ENCODE measurements at places on chromosomes 1 and 21. TPM values are rescaled to one million over a fixed set of nuclear protein-coding genes. Genes with fewer than 3 reads are reported as not detected.

The OR2T6 gene
- total RNA-seq: not detected

The C21orf58 gene
- total RNA-seq: 5.4 TPM

The PEAR1 gene
- 13.6 TPM for total RNA-seq

The DNAJC28 gene
- 2.8 TPM for total RNA-seq

The USH2A gene
- total RNA-seq: 0.10 TPM

The S100A8 gene
- 87.6 TPM for total RNA-seq

The SLC37A1 gene
- 12.7 TPM for total RNA-seq

The KCNE2 gene
- total RNA-seq: not detected

The GUCA2A gene
- total RNA-seq: not detected

The FCRL5 gene
- 0.10 TPM for total RNA-seq

The TBX19 gene
- 1.2 TPM for total RNA-seq

The SLC9C2 gene
- not detected for total RNA-seq

The ACKR1 gene
- total RNA-seq: 10.3 TPM

The RORC gene
- 13.7 TPM for total RNA-seq

The KRTAP20-2 gene
- not detected for total RNA-seq

The TMEM269 gene
- total RNA-seq: not detected

The AADACL3 gene
- not detected for total RNA-seq

The OLIG2 gene
- total RNA-seq: not detected

The ATP1A2 gene
- total RNA-seq: 144 TPM

The MCOLN3 gene
- total RNA-seq: 0.62 TPM

The KRTAP19-3 gene
- total RNA-seq: not detected

The JMJD4 gene
- total RNA-seq: 18.5 TPM

The FDPS gene
- total RNA-seq: 95.3 TPM

The STUM gene
- total RNA-seq: 7.4 TPM

Measured in tongue (tissue), 3 donors.